Activated naive CD4-positive, alpha-beta T cell treated with Interleukin-2 at 50 U/mL for 16 hours (primary cell): ENCODE measurements at places on chromosomes 4 and X.
A peak's percentile ranks its signal among the peaks of the same experiment; 100 is the strongest.

- no peak for DNase-seq
Observed at GRCh38 chr4:59770601-59771264, 1429.4 kb upstream of the ADGRL3 start.

GRCh38 chr4:4260185-4260751 lies 12.2 kb upstream of the TMEM128 start:
- no peak for DNase-seq

DNA sequence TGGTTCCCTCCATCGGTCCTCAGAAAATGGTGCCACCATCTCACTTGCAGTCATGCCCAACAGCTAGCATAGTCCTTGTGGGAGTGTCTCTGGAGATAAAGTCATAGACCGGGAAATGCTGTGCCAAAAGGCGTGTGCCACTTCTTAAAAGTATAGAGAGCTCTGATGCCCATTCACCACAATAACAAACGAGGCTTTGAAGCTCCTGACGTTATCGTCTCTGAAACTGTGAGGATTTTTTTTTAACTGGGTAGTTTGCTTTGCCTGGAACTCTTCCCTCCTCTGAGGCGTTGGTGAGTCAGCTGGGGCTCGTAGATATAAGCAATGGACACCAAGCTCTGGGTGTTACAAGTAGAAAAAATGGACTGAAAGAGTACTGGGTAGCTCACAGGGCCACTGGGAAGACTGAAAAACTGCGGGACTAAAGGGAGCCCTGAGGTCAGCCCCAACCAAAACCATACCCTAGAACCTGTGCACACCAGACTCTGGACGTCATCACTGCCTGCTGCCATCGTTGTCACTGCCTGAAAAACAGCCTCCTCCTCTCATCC lies 89.4 kb upstream of the TRIM2 start:
- peak; percentile 46 for DNase-seq

GRCh38 chr4:187565416-187565815 lies 430.2 kb upstream of the ZFP42 start:
- DNase-seq = no peak

- DNase-seq = no peak
Observed at GRCh38 chr4:4853371-4853823, 6.1 kb upstream of the MSX1 start.

- no peak for DNase-seq
Observed at GRCh38 chr4:21652508-21653231, 295.9 kb downstream of the KCNIP4 start.

DNA sequence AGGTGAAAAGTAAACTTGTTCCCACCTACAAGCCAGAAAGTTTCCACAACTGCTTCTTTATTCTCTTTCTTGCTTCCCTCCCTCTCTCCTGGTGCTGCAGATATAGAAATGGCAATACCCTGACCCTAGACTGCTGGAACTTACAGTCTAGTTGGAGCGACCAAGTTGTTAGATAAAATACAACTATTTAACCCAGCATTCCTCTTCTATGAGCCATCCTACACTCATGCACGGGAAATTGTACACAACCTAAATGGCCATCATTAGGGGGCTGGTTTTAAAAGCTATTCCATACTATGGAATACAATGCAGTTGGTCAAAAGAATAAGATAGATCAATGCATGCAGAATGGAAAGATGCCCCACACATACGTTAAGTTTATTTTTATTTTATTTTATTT lies 41.1 kb downstream of the PJA1 start:
- no peak for DNase-seq

DNA sequence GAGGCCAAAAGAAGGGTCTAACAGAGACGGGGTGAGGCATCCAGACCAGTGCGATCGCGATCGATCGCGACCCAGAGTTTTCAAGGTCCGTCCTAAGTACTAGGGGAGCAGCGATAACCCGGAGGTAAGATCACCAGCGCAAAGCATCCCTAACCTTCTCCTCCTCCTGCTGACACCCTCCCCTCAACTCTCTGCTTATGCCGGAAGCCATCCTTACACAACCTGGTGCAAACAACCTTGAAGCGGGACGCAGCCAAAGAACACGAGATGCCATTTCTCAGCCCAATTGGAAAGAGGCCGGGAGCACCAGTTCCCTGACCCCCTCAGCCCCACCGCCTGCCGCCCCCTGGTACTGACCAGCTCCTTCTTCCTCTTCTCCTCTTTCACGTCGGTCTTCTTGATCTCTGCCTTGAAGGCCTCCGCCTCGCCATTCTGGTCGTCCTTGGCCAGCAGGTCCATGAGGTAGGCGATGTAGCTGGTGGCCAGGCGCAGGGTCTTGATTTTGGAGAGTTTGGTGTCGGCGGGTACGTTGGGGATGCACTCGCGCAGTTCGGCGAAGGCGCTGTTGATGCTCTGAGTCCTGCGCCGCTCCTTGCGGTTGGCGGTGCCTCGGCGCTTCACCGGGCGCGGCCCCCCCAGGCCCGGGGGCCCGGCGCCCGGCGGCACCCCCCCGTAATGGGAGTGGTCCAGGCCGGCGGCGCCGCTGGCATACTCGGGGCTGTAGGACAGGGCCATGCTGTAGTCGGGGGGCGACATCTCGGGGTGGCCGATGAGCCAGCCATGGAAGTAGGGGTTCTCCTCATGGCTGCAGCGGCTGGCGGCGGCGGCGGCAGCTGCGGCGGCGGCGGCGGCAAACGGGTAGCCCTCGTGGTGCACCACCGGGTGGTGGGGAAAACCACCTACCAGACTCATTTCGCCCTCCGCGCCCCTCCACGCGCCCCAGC lies 1.4 kb downstream of the HAND2 start:
- DNase-seq = no peak

GRCh38 chr4:100977746-100978397 lies 369.5 kb downstream of the PPP3CA start:
- DNase-seq = no peak

DNA sequence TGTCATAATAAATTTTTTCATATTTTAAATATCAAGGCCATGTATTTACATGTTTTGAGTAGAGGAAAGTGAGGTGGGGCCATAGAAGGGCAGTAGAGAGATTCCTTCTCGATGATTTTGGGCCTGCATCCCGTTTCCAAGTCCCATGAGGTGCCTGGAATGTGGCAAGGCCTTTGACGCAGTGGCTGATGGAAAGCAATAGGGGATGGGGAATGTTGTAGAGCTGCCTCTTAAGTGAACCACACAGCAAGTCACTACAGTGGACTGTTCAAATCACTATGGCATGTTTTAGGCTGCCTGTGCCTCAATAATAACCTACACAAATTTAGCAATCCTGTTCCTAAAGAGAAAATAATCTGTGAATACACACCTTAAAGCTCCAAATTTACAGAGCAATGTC lies 48.3 kb downstream of the ANXA5 start:
- no peak for DNase-seq

DNA sequence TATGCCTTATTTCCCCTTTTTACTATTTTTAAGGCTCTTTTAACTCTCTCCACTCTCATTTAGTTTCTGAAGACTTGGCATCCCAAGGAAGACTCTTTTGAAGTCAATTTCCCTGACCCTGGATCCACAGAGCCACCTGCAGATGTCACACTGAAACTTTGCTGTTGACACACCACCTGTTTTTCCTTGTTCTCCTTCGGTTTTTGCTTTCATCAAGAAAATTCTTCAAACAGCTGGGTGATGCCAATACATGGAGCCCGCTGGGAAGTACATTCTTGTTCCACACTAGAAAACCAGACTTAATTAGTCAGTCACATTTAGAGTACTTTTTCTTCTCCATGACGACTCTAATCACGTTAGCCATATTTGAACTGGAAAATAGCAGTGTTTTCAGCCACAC lies 293.9 kb downstream of the PDGFC start:
- DNase-seq = no peak

- no peak for DNase-seq
Observed at GRCh38 chr4:21795091-21795490, 153.5 kb downstream of the KCNIP4 start.

- DNase-seq = no peak
Observed at GRCh38 chr4:10347815-10348214, 109.4 kb downstream of the ZNF518B start.

- DNase-seq = no peak
Observed at GRCh38 chr4:112908511-112908910, 140.9 kb upstream of the ANK2 start.

DNA sequence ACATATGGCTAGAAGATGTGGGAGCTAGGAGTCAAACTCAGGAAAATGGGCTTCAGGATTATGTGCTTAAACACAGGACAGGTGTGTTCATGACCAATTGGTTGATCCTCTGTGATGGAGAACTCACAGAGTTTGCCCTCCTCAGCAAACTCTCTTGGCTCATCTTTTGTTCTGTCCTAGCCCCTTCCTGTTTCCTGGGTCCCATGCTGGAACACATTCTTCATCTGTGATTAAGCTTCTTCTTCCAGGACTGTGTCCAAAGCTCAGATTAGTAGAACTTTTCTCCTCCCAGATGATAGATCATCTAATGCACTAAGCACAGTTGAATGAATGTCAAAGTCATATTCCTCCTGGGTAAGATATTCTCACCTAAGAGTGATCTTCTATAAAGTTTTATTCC lies 38.8 kb upstream of the TCEANC start:
- DNase-seq = no peak

GRCh38 chr4:24894846-24895245 lies 18.0 kb downstream of the CCDC149 start:
- DNase-seq = no peak

- no peak for DNase-seq
Observed at GRCh38 chr4:159719531-159719930, 616.7 kb downstream of the RAPGEF2 start.

GRCh38 chr4:23942471-23942870 lies 52.6 kb upstream of the PPARGC1A start:
- no peak for DNase-seq

DNA sequence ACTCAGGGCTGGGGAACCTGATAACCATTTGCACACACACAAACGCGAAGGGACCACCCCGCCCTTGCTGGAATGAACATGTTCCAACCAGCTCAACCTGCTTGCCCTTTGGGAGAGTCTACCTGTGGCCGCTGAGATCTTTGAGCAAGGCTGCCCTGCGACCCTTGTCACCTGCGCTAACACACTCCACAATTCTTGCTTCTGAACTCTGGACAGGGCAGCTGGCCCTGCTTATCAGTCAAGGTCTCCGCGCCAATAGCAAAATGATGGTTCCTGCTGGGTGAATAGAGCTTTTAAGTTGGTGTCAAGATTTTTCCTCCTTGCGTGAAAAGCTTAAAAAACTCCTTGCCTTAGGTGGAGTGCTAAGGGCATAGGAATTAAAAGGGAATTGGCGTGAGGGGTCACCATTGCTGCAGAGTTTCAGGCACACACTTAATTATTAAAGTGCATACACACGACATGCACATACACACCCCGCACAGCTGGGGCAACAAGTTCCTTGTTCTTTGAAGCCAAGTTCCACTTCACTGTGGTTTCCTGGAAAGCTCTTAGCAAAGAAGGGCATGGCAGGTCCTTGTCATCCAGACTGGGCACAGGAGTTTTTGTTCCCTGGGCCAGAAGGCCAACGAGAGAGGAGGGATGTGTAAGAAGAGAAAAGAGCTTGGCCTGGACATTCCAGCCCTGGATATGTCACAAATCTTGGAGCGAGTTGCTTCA lies 207.7 kb downstream of the STIM2 start:
- DNase-seq = no peak

GRCh38 chrX:140687706-140688105 lies 21.9 kb upstream of the LINC00632 start:
- DNase-seq = no peak

- no peak for DNase-seq
Observed at GRCh38 chr4:104022226-104022625, 302.4 kb upstream of the TACR3 start.

- no peak for DNase-seq
Observed at GRCh38 chrX:48461830-48462229, 8.2 kb downstream of the SLC38A5 start.

- DNase-seq = no peak
Observed at GRCh38 chr4:636628-637159, 11.3 kb downstream of the PDE6B start.

- DNase-seq = no peak
Observed at GRCh38 chr4:150283689-150284088, 205.4 kb downstream of the DCLK2 start.

- no peak for DNase-seq
Observed at GRCh38 chr4:138659037-138659811, 356.4 kb upstream of the NOCT start.

GRCh38 chrX:76433219-76433618 lies 5.7 kb downstream of the MAGEE1 start:
- DNase-seq = no peak

DNA sequence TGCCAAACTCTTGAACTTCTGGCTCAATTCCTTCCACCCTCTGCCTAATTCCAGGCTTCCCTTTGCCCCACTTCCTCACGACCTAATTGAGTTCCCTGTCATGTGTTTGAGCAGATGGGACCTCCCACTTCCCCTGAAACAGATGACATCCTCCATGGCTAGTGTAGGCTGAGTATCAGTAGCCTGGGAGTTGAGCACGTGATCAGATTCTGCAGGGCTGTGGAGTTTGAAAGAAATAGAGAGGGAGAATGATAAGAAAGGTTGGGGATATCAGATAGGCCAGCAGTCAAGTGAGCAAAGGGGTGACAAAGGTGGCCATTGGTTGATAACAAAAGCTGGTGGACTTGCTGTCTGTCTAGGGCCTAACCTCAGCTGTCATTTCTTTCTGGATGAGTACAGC lies 18.8 kb upstream of the NWD2 start:
- no peak for DNase-seq

DNA sequence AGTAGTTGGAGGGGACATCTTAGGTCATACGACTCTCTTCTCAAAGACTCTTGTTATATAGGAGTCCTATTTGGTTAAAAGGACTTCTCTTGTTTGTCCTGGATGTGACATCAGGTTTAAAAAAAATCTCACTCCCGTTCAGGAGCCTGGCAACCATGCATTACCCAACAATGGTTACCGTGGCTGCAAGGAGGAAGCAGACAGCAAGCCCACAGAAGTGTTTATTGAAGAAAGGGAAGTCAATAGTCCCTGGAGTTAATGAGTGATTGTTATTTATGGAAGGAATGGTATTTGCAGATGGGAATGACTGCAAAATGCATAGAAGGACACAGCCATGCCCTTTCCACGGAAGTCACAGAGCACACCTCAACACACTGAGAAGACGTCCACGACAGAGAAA lies 75.9 kb upstream of the ENPP6 start:
- DNase-seq = no peak
